Activated T-helper 1 cell treated with anti-CD3 and anti-CD28 coated beads, Interleukin-2, amount 50 U/mL, for 16 hours (primary cell): ENCODE measurements at places on chromosomes 4 and X.
A peak's percentile ranks its signal among the peaks of the same experiment; 100 is the strongest.

DNA sequence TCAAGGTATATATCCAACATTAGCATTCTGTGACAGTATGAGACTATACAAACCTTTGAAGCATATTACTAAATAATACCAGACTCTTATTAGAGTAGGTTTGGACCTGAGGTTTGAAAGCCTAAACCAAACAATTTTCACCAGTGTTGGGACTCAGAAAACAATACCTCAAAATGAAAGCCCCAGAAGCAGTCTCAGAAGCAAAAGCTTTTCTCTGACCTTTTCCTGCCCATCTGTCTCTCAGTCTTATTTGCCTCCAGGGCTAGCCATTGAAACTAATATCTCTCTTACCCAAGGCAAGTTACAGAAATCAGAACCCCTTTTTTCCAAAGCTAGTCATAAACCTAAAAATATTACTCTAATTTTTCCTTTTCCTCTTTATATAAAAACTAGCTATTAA, 163.3 kb downstream of the PTCHD1 start:
- no peak for DNase-seq

- DNase-seq, result no peak
Observed at GRCh38 chrX:111264385-111264784, 5.9 kb downstream of the CAPN6 start.

DNA sequence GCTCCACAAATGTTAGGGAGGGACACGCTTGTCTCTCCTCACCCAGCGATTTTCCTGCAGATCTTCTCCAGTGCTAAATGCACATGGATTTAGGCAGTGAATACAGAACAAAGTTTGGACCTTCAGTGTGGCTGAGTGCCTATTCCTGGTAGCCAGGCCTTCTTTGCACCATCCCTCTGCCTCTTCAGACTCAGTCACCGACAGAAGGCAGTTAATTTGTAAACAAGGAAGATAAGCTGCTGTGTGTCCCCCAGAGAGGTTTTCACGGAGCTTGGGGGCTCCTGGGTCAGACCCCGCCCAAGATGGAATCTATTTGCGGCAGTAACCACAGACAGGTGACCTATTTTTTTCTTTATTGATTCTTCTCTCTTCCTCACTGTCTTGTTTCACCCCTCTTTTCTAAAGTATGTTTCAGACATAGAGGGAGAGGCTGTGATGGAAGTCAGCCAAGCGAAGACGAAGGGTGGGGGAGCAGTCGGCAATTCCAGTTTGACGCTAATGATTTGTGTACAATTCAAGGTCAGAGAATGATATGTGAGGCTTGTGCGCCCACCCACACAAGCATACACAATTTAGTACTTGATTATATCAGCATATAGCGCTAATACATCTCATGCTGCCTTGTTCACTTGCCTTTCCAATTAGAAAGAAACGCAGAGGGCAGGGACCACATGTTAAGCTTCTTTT, 200.8 kb downstream of the MGST2 start:
- DNase-seq, result no peak

- DNase-seq, result no peak
Observed at GRCh38 chrX:27987862-27988646, 6.8 kb upstream of the DCAF8L1 start.

- DNase-seq, result no peak
Observed at GRCh38 chrX:12315526-12315925, 177.3 kb downstream of the FRMPD4 start.

- DNase-seq, result no peak
Observed at GRCh38 chrX:24464498-24464835, 619 bp upstream of the PDK3 start.

- DNase-seq, result no peak
Observed at GRCh38 chrX:109848461-109849050, 115.5 kb upstream of the ACSL4 start.

DNA sequence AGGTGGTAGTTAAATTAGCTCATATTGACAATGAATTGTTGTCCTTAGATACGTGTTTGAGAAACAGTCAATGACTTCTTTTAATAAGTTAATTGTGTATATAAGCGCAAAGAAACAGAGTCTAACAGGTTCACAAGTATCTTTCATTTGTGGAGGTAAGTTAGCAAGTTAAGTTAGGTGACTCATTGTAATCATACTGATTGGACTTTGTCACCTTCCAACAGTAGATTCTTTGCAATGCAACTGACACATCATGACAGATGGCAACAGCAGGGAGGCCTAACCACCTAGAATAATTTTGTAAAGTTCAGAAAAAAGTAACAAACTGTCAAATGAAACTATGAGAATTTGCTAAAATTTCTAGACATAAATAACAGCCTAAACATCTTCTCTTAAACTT, 207.6 kb upstream of the PITX2 start:
- no peak for DNase-seq

- no peak for DNase-seq
Observed at GRCh38 chr4:168550064-168550766, 53.4 kb downstream of the PALLD start.

GRCh38 chrX:122625821-122626220, 558.3 kb upstream of the GRIA3 start:
- DNase-seq, result no peak

DNA sequence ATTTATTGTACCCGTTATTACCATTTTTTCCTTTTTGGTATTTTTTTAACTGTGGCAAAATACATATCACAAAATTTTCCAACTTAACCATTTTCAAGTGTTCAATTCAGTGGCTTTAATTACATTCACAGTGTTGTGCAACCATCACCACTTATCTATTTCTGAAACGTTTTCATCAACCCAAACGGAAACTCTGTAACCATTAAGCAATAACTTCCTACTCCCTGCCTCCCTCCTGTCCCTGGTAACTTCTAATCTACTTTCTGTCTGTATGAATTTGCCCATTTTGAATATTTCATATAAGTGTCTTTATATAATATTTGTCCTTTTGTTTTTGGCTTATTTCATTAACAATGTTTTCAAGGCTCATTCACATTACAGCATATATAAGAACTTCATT, 57.4 kb upstream of the MSN start:
- DNase-seq, result no peak

- DNase-seq, result no peak
Observed at GRCh38 chrX:125398959-125399440, 79.3 kb downstream of the TEX13C start.

GRCh38 chr4:2811830-2812611, 19.1 kb downstream of the SH3BP2 start:
- peak; percentile 23 for DNase-seq

DNA sequence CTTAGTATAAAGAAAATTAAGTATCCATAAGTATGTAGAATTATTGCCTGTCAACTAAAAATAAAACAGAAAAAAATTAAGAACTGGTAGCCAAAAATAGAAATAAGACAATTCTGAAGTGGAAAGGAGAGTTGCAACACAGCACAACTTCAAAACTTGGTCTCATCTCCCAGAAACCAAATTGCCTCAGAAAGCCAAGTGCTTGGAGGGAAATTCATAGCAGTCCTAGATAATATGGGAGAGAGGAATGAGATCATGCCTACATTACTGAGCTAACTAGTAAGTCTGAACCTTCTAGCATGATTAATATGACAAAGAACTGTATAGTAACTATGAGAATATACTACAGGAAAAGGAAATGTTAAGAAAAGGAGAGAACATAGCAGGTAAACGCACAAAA, 256.5 kb downstream of the LDB2 start:
- DNase-seq, result no peak

- no peak for DNase-seq
Observed at GRCh38 chr4:63361628-63362027, 1047.6 kb downstream of the TECRL start.

DNA sequence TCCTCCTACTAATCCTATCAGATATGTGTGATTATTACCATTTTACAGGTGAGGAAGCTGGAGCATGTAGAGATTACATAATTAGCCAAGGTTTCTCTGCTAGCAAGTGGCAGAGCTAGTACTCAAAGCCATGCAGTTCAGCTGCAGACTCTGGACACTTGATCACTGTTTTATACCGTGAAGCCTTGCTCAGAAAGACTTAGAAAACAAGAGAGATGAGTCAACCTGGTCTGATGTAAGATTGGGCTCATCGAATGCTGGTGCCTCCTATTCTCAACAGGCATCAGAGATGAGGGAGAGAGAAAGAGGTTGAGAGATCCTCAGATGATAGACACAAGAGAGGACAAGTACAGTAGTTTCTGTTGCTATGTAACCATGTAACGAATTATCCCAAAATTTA, 19.0 kb upstream of the PDE5A start:
- DNase-seq, result no peak

GRCh38 chr4:111512081-111512783, 633.0 kb upstream of the FAM241A start:
- no peak for DNase-seq

DNA sequence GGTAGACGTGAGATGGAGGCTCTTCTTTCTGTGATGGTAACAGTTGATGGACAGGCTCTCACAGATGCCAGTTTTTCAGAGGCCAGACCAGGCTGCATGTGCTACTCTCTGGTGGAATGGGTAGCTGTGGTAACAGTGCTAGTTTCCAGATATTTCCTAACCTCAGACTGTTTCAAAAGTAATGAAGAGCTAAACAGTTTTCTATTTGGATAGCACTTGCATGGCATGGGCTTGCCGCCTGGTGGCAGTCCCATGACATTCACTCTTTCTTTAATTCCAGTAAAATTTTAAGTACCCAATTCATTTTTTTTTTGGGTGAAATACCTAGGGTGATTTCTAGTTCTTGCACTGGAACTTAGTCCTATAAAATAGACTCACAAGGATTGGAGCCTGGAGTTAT, 220.2 kb upstream of the MAD2L1 start:
- no peak for DNase-seq

DNA sequence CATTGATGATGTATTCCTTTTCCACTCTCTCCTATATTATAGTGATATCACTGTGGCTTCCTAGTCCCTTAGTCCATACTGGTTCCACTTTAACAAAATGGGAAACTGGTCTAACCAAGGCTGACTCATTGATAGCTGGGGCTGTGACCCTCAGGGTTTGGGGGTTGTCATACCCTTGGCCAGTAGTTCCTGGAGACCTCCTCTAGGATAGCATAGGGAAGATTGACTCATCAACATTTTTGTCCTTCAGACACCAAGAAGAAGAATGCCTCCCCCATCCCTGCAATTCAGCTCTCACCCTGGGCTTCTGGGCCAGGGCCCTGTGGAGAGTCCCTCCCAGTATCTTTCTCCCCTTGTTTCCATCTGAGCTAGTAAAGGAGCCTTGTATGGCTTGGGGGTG, 68.8 kb upstream of the PRPS1 start:
- DNase-seq, result no peak

DNA sequence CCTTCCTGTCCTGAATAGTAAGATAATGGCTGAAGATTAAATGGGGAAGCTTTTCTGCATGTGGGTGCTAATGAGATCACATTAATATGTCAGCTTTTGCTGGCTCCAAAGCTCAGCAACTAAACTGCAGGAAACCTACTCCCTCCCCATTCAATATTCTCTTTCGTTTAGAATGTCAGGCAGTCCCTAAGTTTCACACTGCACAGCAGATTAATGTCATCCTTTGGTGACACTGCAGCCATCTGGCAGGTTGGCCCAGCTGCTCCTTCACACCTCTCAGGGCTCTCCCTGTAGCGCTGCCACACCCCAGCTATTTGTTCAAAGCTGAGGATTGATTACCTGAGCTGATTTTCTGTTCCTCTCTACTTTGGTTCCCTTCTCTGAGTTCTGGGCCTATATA, 110.5 kb downstream of the KDR start:
- DNase-seq, result no peak

- DNase-seq, result no peak
Observed at GRCh38 chrX:39750848-39751247, 346.9 kb downstream of the BCOR start.

DNA sequence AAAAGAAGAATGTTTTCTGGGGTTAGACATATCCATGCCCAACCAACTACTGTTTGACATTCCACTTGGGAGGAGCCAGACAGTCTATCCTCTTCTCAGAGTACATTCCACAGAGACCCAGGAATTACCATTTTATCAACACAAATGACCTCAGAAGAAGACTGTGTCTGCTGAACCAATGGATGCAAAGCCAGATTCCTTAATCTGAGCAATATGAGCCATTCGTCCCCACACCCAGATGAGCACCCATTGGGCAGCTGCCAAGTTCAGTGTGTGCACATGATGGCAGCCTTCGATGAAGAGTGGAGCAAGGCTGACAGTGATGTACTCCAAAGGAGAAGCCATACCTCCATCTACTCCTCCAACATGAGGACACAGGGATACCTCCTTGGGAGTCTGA, 111.3 kb downstream of the ZNF674 start:
- DNase-seq, result no peak

DNA sequence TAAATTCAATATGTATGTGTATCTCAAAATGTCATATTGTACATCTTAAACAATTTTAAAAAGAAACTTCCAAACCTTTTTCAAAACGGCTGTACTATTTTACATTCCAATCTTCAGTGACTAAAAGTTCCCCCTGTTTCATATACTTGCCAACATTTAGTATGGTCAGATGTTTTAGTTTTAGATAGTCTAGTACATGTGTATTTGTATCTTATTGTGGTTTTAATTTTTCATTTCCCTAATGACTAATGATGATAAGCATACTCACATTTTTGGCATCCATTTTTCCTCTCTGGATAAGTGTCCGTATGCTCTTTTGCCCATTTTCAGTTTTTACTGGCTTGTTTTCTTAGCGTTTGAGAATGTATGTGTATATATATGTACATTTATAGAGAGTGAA, 212.2 kb upstream of the MAGEB18 start:
- DNase-seq, result no peak

DNA sequence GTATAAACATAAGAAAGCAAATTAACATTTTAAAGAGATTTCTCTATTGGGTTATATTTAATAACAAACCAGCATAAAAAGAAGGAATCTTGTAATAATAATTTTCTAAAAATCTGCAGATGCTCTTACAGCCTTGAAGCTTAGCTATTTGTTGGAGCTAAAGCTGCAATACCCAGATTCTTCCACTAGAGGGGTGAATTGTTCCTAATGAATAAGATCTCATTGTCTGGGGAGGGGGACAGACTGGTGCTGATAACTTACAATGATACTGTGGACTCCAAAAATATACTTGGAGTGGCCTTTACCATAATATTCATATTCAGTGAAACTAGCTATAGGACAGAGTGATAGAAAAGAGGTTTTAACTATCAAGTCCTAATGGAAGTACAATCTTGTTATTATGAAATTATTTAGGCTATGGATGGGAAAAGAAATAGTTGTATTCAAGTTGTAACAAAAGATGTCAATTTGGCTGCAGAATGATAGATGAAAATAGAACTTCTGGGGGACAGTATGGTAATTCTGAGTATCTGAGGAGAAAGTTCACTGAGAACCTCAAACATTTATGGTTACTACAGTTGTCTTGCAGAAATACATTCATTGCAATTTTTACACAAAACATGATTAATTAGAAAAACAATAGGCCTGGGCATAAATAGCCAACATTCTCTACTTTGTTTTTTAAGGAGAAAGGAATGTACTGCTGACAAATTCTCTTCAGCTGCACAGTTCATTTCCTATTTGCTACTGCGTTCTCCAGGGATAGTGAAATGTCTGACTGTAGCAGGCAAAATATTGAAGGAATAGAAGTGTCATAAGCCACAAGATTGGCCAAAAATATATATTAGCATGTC, 443.3 kb downstream of the GBA3 start:
- DNase-seq, result no peak

- DNase-seq, result no peak
Observed at GRCh38 chr4:114146947-114147618, 167.6 kb upstream of the ARSJ start.

- DNase-seq, result no peak
Observed at GRCh38 chr4:37609626-37610025, 76.5 kb downstream of the RELL1 start.

GRCh38 chr4:6561706-6562371, 13.2 kb upstream of the MAN2B2 start:
- DNase-seq, result no peak
